Stimulated activated CD8-positive, alpha-beta memory T cell treated with anti-CD3 and anti-CD28 coated beads, Interleukin-4, amount 100 ng/mL, for 24 hours (primary cell): ENCODE measurements at places on chromosomes 3 and 15.

GRCh38 chr15:74336061-74337005 lies 31.1 kb downstream of the CYP11A1 start:
- no peak for DNase-seq

DNA sequence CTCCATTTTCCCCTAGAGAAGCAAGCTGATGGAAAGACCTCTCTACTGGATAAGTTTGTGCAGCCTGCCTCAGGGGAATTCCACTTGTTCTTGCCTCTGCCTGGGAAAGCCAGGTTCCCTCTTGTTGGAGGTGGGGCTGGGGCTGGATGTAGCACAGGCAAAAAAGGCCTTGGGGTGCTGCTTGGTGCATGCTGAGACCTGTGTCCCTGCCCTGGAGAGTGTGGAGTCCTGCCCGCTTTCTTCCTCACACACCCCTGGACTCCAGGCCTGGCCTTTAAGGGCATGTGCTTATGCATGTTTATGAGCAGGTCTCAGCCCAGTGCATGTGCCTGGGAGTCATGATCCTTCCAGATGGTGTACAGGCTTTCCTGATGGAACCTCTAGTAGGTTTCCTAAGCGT lies 23.5 kb upstream of the JMJD7 start:
- DNase-seq: no peak

DNA sequence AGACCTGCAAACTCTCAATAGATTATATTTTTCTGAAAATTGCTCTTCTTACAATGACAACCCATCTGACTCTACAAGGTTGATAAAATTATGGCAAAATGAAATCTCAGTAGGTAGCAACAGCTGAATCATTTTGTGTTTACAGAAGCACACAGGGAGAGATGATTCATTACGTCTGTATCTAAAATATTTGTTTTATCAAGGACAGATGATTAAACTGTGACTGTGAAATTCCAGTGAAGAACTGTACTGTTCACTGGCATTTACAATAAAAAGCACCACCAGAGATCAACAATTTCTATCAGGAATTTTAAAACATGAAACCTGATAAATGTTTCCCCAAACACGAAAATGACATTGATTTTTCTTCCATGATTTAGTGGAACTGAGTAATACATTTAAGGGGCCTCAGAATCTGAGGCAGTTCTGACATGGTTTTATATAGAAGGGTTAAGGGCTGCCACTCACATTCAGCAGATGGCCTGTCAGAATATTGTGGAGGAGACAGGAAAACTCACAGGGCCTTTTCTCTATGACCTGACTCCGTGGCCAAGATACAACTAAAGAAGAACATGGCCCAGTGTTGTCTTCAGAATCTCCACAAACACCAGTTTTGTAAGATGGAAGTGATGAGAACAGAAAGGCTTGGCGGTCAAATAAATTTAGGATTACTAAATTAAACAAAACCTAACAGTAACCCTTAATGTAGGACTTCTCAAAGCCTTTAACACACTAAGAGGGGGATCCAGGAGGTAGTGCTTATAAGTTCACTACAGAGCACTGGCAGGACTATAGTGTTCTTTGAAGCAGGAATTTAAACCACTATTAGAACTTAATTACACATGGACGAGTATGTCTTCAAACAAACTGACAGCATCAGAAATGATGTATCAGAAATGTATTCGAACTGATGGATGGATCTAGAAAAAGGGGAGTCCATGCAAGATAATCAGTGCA lies 25.9 kb downstream of the RAD18 start:
- DNase-seq: no peak

GRCh38 chr3:106457281-106458180 lies 588.7 kb upstream of the CBLB start:
- DNase-seq: peak; percentile 2

DNA sequence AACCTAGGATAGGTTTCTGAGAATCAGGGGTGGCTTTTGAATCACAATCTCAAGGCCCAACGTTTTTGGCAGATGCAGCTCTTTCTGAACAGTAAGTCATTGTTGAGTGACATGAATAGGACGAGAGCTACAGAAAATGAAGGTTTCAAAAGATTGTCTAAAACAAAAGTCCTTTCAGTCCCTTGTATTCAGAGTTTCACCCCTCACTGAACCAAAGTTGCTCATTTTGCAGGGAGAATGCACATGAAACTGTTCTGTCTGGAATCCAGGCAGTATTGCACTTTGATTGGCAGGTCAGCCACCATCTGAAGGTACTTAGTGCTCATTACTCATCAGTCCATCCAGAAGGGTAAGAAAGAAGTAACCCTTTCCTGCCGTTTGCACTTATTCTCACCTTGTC lies 24.1 kb upstream of the RASGRP1 start:
- no peak for DNase-seq

DNA sequence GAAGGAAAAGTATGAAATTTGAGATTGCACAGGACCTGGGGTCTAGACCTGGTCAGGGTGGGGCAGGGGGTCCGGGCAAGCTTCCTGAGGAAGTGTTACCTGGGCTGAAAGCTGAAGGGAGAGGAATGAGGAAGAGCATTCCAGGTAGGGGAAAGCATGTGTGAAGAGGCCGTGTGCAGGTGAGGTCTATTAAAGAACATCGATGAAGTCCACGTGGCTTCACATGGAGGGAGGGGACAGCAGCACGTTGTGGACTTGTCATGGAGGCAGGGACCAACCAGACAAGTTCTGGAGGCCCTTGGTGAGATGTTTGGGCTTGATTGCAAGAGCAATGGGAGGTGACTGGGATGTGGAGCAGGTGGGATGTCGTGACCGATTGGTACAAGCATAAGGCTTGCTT lies 47.1 kb downstream of the IDH2 start:
- no peak for DNase-seq

DNA sequence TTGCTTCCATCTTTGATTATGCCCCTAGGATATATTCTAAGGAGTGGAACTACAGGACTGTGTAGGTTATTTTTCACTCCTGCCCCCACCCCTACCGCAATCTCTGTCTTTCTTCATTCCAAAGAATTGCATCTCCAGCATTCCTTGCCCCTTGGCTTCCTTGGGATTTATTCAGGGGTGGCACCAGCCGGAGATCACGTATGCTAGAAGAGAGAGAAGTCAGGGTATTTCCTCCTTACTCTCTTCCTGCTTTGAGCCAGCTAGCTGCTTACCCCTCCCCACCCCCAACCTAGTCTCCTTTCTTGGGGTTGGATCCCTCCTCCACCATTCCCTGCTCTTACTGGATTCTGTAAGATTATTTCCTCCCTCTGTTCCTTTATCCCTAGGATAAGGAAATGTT lies 35.0 kb upstream of the DENND4A start:
- DNase-seq: no peak

- no peak for DNase-seq
Observed at GRCh38 chr3:151639418-151639740, 94.3 kb upstream of the AADACL2 start.

DNA sequence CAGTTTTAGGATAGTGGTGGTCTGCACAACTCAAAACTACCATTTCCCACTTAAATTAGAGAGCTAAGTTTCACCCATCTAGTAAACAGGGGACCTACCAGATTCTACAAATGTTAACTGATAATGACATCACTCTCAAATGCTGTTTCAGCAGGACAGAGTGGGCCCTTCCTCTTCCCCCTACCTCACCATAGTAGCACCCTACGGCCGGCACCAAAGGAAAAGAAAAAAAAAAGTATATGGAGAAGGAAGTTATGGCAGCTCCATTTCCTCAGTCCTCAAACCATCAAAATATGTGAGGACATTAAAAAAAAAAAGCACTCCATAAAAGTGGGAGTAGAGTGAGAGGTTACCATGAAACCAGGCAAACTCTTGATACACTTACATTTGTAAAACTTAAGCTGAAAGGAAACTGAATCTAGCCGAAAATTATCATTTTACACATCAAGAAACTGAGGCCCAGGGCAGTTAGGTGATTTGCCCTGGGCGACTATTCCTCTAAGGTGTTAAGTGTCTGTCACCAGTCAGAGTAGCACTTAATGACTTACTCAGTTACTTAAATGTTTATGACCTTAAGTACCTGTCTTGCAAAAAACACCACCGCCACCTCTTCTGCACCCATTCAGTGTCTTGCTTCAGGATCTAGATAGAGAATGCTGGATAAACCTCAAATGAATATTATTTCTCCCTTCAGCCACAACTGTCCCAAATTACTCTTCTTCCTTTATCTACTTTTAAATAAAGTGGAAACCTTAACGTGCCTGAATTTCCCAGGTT lies 2.7 kb downstream of the MSL2 start:
- DNase-seq: no peak
